Kasumi-1 (cell line): ENCODE measurements at places on chromosomes 13 and 19.

- no peak for DNase-seq
Measured at GRCh38 chr13:73216381-73216831, 157.6 kb downstream of the KLF5 start.

DNA sequence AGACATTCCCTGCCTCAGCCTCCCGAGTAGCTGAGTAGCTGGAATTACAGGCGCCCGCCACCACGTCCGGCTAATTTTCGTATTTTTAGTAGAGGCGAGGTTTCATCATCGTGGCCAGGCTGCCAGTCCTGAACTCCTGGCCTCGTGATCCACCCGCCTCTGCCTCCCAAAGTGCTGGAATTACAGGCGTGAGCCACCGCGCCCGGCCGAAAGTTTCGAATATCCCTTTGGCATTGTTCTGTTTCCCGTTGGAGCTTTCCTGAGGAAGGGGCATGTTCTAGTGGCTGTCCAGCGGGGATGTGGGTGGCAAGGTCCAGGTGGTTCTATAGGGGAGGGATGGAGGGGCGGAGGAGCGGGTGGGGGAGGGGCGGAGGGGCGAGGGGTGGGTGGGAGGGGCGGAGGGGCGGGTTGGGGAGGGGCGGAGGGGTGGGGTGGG lies 2.1 kb upstream of the BSG start:
- DNase-seq, result no peak

DNA sequence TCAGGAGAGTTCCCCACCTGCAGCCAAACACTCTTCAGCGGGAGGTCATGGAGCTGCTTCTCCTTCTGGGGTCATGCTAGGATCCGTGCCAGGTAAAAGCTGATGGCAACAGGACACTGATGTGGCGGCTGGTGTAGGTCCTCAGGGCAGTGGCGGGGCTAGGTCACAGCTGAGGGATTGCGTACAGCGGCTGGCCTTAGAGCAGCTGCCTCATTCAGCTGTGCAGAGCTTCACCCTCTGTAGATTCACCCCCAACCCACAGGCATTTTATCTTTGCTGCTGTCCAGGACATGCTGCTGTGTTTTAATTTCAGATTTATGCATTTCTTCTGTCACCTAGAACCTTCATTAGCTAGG lies 2.3 kb downstream of the MCF2L start:
- DNase-seq, result no peak

GRCh38 chr13:106799781-106800335 lies 231.9 kb upstream of the ARGLU1 start:
- DNase-seq, result no peak

DNA sequence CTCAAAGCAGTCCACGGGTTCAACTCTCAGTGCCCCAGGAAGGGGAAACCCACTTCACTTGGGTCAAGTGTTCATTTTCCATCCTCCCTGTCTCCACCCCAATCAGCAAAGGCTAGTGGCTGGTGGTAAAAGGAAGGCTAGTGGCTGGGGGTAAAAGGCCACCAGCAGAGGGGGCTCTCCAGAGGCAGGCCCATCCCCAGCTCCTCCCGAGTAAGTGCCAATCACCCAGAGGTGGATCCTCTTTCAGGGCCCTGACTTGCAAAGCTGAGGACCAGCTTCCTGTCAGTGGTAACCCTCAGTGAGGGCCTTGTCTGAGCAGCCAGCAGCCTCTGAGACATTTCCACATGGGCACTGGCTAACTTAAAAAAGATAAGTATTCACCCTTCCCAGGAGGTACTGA lies 22.0 kb upstream of the TPT1 start:
- peak; percentile 10 for DNase-seq

DNA sequence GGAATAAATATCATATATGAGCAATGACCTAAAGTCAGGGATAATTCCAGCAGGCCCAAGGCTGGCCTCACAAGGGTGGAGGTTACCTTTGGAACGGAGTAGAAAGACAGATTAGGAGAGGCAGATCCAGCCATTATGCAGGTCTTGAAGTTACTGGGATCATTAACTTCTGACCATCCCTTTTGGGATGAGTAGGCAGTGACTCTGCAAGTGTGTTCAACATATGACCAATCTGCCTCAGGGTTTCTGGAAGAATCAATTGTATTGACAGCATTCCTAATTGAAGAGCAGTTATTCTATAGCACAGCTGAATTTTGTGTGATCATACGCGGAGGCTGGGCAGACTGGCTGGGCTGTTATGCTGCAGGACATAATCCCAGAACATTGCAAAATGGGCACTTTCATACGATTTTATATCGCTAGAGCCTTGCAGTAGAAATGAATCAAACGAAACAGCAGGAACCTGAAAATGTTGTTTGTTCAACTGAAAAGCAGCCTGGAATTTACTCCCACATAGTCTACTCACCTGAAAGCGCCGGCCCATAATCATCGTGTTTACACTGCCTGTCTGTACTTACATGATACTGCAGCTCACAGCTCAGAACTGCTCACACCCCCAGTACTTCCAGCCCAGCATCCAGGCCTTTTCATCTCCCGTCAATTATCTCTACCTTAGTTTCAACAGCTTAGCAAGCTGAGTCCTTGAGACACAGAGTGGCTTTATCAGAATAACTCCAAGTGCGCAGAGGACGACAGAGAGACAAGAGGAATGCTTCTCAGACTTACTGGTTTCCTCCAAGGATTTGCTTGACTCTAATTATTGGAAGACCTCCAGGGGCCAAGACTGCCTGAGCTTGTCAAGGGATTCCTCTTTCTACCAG lies 556.1 kb downstream of the EFNB2 start:
- no peak for DNase-seq

- DNase-seq, result no peak
Measured at GRCh38 chr13:97559030-97559429, 125.1 kb downstream of the RAP2A start.

GRCh38 chr13:78241278-78241919 lies 322.8 kb upstream of the EDNRB start:
- peak; percentile 45 for DNase-seq

DNA sequence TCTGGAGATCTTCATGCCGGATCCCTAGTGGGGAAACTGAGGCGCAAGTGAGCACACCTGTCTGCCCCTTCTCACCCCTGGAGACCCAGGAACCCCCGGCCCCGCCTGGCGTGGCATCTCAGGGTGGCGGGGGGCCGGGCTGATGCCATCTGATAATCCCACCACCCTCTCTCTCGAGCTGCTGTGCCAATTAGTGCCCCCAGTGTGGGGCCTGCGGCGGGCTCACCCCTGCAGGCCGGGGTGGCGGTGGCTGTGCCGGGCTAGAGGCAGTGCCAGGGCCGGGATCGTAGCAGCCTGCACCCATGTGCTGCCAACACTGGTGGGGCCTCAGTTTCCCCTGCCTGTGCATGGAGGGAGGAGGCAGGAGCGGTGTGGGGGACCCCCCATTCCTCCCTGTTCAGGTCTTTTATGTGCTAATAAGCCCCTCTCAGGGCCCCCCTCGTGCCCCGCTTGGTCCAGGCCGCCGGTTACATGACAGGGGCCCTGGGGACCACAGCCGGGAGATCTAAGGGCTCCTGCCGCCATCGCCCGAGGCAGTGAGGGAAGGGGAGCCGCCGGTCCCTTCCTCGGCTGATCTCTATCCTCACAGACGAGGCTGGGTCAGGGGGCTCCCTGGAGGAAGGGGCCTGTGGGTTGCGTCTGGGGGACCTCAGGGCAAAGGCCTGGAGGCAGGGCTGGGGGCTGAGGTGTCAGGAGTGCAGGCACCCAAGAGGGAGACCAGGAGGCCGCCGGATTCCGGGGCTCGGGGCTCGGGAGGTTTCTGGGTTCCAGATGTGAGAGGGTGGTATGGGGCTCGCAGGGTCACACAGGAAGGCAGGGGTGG lies 8.3 kb downstream of the EFNA2 start:
- no peak for DNase-seq

- DNase-seq, result no peak
Measured at GRCh38 chr13:50026788-50027473, 11.7 kb downstream of the KCNRG start.

GRCh38 chr13:36814465-36814864 lies 4.6 kb upstream of the RFXAP start:
- peak; percentile 29 for DNase-seq

GRCh38 chr19:56119582-56119978 lies 1.5 kb downstream of the ZNF787 start:
- DNase-seq, result no peak

DNA sequence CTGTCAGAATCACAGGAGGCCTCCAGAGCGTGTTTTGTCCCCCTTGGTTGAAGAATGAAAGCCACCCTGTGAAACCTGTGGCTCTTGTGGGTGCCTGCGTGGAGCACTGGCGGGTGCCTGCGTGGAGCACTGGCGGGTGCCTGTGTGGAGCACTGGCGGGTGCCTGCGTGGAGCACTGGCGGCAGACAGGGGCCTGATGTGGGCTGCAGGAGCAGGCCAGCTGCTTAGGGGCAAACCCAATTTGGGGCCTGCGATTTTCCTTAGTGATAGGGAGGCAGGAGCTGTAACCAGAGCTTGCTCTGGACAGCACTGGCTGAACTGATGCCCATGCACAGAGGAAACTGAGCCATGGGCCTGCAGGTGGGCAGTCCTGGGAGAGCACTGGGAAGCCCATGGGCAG lies 24.3 kb downstream of the ARHGEF7 start:
- no peak for DNase-seq

DNA sequence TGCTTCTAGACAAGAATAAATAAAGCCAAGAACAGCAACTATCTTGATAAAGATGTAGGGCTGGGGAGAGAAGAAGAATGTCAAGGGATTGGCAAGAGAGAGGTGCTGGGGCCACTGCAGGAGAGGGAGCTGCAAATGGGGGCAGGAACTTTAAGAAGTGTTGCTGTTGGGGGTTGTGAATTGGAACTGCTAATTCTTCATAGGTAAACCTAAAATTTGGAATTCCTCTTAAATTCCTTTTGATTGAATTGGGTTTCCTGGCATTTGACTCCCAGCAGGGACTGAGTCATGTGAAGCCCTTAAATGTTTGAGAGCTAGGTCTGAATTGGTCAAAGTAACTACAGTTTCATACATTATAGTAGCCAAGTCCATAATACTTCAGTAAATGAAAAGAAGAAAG lies 305.6 kb upstream of the TMTC4 start:
- DNase-seq, result no peak

- DNase-seq, result no peak
Measured at GRCh38 chr13:43154156-43154651, 130.8 kb downstream of the DNAJC15 start.

GRCh38 chr13:46360604-46361003 lies 26.4 kb downstream of the RUBCNL start:
- DNase-seq, result no peak

DNA sequence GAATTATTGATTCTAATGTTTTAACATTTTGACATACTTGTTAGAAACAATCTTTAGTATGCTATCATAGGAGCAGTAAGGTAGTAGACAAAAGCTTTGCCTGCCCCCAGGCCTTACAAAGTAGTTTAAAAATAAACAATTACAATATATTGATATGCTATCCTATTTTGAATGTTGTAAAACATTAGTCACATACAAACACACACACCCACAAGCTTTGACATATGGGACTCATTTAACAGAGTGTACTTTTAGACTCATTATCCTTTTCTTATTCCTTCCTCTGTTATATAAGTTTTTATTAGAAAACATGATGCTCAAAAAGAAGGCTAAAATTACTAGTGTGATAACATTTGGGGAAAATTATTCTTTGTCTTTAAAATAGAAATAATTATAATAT lies 33.5 kb downstream of the UCHL3 start:
- DNase-seq, result no peak

GRCh38 chr13:107864543-107865317 lies 350.6 kb downstream of the LIG4 start:
- peak; percentile 34 for DNase-seq

GRCh38 chr13:105266615-105267014 lies 1268.8 kb downstream of the EFNB2 start:
- no peak for DNase-seq

DNA sequence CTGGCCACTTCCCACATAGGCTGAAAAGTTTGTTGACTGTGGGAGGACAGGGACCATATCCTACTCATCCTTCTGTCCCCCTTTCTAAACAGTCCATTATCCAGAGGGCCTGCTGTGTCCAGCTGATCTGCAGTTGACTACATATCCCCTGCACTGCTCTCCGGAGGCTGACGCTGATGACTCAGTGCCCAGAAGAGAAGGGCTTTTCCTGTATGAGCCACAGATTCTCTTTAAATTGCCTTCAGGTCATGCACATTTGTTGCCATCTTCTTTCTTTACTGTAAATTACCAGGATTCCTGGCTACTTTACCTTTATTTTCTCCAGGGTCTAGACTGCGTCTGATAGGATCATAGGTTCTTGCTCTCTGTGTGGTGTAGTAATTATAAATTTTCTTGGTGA lies 125.2 kb downstream of the LACC1 start:
- peak; percentile 19 for DNase-seq

DNA sequence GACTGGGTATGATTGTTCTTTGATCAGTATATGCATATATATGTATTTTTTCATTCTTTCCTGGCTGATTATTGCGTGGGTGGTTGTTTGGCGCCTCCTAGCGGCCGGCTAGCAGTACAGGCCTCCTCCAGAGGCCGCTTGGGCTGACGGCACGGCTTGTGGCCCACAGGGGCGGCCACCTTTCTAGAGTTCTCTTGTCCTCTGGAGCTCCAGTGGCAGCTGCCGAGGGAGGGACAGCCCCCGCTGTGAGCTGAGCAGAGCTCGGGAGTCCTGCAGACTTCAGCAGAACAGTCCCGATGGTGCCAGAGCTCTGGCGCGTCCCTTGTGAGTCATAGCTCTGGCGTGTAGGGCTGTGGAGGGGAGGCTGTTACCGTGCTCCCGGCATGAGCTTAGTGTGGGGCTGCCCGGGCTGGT lies 22.5 kb upstream of the ZNF429 start:
- no peak for DNase-seq

DNA sequence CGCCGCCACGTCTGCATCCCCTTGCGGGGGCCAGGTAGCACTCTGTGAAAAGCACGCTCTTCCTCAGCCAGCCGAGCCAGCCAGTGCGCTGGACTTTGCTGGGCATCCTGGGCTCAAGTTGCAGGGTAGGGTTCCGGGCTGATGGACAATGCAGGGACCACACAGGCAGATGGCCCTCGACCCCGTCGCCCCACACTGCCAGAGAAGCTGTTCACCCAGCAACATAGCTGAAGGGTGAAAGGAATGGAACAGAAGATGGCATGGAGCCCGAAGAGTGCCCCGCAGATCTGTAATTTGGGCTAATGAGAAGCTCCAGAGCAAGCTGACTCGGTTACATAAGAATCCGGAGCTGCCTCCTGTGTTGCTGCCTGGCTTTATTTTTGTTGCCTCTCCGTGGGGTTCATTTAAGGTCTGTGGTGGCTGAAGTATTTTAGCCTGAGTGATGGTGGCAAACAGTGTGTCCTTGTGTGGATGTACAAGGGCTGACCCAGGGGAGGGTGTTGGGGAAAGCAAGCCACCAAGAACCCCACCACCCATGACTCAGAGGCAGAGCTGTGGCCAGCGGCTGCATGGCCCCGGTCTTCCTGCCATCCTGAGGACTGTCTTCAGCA lies 105.8 kb downstream of the SOX1 start:
- DNase-seq, result no peak

DNA sequence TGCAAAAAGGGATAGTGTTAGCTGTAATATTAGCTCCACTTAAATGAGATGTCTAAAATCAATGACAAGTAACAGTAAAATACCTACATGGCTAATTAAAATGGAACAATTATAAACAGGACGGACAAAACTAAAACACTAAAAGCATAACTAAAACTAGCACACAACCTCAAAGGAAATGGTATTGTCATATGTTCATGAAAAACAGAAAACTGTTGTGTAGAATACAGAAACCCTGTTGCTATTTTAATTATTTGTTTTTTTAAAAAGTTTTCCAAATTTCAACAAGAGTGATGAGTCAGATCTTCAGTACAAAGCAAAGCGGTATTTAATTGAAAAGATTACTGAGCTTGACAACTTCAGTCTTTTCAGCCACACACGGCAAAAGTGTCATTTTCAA lies 4.2 kb downstream of the RCBTB2 start:
- no peak for DNase-seq

GRCh38 chr13:96672016-96672415 lies 322.3 kb downstream of the OXGR1 start:
- DNase-seq, result no peak
